ENCODE measurements at places on chromosomes 2 and 18.

DNA sequence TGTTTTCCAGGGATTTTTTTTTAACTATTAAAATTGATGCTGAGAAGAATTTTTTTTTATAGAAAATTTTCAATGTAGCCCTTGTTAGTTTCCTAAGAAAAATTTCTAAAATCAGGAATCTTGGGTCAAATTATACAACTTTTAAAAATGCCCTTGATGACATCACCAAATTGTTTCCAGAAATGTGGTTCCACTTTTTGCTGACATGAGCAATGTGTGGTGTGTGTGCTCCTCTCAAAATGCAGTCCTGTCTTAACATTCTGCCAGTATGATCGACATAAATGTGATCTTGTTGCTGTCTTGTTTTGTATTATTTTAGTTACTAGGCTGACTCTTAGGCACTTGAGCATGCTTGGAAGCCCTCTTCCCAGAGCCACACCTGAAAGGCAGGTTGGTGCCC, 89.7 kb upstream of the ST6GAL2 start:
- DNase-seq, result no peak

- DNase-seq, result no peak
These were observed 1.8 kb downstream of the AFF3 start for GRCh38 chr2:100140582-100140981.

DNA sequence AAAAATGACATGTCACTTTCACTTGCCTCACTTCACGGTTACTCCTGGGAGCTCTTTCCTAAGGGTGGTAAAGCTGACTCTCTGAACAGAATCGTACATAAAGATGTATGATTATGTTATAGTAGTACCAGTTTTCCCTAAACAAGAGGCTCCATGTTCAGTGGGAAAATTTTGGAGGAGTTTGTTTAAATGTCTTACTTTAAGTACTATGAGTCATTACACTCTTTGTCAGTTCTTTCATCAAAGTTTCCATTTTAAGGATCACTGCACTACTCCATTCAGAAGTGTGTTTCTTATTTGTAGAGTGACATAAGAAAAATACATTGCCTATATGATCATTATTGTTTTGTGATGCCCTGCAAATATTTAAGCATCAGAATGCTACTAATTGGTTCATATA, 121.1 kb upstream of the FIGN start:
- no peak for DNase-seq

- DNase-seq, result no peak
These were observed 1.0 kb upstream of the KYNU start for GRCh38 chr2:142876423-142876822.

DNA sequence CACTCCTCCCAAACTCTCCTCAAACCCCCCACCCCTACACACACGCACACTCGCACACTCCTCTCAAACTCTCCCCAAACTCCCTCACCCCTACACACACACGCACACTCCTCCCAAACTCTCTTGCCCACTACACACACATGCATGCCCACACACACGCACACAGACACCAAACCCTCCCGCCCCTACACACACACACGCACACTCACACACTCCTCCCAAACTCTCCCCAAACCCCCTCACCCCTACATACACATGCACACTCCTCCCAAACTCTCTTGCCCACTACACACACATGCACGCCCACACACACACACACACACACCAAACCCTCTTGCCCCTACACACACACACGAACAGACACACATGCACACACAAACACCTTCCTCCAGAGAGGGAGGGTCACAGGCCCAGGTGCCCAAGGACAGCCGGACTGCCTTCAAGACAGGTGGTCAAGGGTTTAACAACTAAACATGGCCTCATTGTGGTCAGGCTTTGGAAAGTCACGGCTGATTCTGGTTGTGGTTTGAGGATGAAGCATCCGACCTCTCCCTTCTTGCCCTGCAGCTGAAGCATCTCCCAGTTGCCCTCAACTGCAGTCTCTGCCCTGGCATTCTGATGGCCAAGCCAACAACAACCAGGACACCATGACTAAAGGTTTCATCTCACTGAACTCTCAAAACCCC, 72.3 kb upstream of the SNTG2 start:
- no peak for DNase-seq

- DNase-seq, result no peak
These were observed 46.7 kb downstream of the LYPD6B start for GRCh38 chr2:149084924-149085795.

DNA sequence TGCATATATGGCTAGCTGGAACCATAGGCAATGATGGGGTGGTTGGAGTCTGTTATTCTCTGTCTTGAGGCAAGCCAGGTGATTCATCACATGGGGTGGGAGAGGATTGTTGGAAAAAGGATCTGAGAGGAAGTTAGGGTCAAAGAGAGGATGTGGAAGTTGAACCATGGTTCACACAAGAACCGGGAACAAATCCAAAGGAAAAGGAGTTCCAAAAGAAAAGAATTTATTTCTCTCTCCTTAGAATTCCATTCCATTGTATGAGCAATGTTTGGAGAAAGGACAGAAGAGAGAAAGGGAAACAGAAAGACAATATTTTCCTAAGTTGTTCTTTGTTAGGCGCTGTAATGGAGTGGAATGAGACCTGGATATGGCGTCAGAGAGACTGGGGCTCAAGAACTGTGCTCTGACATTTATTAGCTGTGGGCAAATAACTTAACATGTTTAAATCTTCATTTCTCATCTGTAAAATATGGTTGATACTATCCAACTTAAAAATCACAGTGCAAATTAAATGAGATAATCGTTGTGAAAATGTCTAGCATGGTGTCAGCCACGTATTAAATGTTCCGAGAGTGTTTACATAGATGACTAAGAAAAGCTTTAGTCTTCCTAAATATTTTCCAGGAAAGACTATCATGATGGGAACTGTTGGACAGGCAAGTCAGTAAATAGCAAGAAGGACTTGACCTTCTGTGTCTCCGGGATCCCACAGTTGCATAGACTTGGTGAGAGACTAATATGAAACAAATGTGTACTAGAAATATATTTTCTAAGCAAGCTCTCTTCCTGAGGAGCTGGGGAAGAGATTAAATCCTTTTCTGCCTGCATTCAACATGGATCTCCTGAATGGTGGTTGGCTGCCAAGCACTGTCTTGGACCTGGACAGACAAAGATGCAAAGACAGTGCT, 71.4 kb downstream of the TRIB2 start:
- no peak for DNase-seq

- DNase-seq, result no peak
These were observed 1294.1 kb upstream of the CHAC2 start for GRCh38 chr2:52473526-52473925.

DNA sequence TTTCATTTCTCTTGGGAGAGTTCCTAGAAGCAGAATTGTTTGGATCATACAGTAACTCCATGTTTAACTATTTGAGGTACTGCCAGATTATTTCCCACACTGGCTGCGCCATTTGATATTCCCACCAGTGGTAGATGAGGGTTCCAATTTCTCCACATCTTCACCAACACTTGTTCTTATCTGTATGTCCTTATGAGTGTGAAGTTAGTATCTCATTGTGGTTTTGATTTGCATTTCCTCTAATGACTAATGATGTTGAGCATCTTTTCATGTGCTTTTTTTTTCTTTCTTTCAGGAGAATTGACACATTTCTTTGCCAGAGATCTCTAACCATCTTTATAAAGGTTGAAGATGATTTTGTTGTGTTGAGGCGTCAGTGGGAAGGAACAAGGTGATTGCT, 4.1 kb upstream of the MGAT5 start:
- DNase-seq, result no peak

DNA sequence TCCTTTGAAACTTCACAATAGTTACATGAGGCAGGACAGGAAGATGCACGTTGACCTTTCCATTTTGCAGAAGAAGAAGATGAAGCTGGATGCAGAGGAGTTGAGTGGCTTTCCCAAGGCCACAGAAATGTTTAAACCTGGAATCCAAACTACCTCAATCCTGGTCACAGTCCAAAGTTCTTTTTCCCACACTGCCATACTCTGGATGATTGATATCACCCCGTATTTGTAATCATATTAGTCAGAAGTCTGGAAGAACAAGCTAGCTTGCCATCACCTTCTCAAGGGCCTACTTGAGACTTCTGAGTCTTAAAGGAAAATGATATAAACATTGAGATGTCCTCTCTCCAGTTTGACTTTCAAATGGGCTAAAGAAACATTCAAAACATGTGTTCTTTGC, 190.1 kb downstream of the LNPK start:
- no peak for DNase-seq

DNA sequence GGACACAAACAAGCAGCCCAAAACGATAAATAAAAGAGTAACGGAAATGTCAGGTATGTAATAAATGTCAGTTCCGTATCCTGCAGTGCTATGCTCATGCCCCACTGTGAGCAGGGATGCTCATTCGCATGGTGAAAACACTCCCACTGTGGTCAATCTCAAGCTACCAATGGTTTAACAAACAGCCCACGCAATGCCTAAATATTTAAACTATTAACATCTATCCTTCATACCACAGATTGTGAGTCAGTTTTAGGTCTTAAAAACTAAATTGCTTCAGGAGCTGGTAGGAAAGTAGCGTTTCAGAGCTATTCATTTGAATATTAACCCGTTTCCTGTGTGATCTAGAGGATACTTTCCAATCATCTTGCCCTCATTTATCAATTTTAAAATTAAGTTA, 207.4 kb downstream of the TCF4 start:
- no peak for DNase-seq

GRCh38 chr2:228082571-228082970, 98.9 kb downstream of the SPHKAP start:
- no peak for DNase-seq

Measured in bone marrow (tissue), 2 donors.